ENCODE measurements at places on chromosomes 5 and 9.
A peak's percentile ranks its signal among the peaks of the same experiment; 100 is the strongest.

GRCh38 chr5:158857976-158858375, 241.7 kb downstream of the EBF1 start:
- no peak for DNase-seq

DNA sequence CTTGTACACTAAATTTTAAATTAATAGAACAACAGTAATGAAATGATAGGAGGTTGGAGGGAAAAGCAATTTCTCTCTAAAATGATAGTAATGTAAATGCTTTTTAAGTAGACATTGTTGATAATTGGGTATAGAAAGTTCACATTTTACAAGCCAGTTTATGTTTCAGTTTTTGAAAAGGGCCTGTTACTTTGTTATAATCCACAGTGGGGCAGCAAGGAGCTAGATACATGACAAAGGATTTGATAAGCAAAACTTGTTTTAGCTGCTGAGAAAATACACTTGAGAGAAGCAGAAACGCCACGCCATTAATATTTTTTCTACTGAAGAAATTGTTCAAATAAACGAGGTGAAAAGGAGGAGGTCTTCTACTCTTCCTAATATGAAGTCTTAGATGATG, 30.2 kb downstream of the SREK1 start:
- peak; percentile 5 for DNase-seq

DNA sequence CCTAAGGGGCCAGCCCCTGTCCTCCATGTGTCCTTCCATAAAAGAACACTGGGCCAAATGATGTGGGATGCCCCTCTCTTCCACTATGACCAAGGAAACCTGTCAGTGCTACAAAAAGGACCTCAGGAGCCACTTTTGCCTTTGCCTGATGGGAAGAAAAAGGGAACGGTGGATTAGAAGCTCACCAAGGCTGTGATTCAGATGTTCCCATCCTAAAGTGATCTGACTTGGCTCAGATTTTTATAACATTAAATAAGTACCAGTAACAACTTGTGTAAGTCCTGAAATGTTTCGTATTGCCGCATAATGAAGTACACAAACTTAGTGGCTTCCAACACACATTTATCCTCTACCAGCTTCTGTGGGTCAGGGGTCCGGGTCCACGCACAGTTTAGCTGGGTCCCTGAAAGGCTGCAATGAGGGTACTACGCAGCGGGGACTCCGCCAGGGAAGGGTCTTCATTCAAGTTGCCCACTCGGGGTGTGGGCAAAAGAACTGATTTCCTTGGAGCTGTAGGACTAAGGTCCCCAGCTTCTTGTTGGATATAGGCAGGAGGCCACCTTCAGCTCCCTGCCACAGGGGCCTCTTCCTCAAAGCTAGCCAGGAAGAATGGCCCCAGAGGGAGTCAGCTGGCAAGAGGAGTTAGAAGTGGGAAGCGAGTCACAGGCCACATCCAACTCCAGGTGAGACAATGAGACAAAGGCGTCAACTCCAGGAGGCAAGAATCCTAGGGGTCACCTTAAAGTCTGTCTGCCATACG, 60.4 kb downstream of the RAPGEF1 start:
- no peak for DNase-seq

DNA sequence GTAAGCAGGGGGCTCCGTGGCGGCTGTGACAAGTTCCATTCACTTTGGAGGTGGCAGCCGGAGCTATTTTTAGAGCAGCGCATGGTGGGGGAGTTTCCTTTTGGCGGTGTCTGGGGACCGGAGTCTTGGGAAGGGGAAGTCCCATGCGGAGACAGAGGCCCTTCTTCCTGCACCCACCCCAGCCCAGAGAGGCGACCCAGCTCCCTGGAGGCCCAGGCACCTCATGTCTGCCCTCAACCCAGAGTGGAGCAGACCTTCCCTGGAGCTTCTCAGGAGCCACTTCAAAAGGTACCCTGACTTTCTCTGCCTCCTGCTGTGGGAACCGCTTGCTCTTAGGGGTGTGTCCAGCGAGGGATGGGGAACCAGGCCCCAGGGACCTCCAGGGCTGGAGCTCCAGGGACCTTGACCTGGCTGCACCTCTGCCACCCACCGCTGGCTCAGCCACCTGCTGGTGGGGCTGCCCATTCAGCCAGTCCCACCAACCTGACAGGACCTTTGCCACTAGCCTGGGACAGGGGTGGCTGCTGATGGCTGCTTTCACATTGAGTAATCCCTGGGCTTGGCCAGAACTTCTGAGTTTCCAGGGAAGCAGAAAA, 34.1 kb downstream of the NEK6 start:
- DNase-seq: no peak

DNA sequence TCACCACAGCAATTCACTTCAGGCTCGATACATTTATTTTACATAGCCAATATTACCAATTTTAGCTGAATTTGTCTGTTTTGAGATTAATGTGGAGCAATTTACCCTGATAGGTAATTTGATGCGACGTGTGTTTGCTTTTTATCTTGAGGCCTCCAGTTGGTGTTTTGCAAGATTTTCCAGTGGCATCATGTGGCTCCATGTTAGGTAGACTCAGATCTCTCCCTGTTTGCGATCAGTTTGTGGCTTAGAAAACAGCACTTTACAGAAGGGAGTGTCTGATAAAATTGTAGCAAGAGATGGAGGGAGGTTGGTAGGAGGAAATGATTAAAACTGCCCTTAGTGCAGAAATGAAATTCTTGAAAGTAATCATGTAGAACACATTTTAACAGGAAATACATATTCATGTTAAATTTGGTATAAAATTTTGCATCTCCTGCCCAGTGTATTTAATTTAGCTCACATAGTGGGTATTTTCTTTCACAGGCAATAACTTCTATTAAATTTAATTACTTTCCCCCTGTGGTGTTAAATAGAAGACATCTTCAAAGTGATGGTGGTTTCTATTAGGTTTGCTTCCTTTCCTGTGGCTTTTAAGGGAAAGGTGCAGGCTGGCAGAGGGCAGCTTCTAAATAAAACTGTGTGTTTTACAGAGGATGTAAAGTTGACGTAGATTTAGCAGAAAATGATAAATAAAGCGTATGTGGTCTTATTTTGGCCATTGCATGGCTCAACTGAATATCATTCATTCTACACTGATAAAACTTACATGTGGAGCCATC, 135.8 kb downstream of the KDM4C start:
- no peak for DNase-seq

- DNase-seq: no peak
Measured at GRCh38 chr5:93850311-93850710, 108.9 kb upstream of the POU5F2 start.

- no peak for DNase-seq
Measured at GRCh38 chr5:137595396-137596079, 96.4 kb upstream of the SPOCK1 start.

GRCh38 chr5:170297589-170298462, at the start of gene LCP2:
LCP2 (minus strand) TSS chr5:170297777; CDS start chr5:170297611, 166 bp downstream.
- DNase-seq: no peak

- no peak for DNase-seq
Measured at GRCh38 chr5:179599973-179600372, 23.5 kb downstream of the HNRNPH1 start.

DNA sequence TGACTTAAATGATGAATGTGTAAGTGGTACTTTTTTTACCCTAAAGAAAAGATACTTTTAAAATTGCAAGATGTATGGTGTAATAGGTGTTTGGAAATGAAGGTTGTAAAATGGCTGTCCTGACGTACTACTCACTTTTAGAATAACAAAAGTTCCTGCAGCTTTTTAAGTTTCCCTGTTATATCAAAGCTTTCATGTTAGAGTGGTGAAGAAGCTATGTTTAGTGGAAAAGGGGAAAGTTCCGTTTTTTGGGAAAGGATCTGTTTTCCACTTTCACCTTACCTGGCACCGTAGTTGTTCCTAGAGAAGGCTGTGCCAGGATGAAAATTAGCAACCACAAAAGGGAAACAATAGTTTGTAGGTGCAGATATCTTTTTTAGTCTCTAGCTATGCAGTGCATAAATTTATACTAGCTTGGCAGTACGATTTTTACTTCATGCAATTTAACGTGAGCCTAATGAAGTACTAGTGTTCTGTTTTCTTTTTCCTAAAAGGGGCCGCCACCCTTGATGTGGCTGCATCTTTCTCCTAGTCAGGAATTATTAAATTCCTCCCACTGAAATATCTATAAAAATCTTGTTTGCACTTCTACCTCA, 1.3 kb downstream of the TNPO1 start:
- DNase-seq: no peak

DNA sequence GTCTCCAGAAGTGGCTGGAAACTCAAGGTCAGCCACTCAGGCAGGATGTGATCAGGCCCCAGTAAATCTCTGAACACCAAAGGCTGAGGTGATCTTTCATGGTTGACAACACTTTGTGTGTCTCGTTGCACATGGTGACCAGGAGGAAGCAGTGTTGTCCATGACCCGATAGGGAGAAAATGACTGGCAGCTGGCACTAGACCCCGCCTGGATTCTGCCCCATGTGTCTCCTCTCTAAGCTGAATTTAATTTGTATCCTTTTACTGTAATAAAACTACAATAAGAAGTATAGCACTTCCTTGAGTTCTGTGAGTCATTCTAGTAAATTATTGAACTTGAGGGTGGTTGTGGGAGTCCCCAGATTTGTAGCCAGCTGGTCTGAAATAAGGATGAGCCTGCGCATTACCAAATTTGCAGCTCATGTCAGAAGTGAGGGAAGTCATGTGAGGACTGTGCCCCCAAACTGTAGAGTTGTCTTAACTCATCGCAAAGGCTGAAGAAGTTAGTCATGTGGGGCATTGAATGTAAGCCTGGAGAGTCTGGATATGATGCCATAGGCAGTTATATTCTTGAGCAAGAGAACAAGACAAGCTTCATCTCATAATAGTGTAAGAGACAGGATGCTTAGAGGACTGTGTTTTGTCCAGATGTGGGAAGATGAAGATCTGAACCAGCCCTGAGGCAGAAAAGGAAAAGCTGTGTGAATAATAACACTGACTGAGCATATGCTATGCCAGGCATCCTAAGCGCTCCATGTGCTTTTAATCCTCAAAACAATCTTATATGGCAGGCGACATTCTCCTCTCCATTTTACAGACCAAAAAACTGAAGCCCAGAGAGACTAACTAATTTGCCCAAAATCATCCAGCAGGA, 55.9 kb downstream of the TMEM215 start:
- DNase-seq: no peak

DNA sequence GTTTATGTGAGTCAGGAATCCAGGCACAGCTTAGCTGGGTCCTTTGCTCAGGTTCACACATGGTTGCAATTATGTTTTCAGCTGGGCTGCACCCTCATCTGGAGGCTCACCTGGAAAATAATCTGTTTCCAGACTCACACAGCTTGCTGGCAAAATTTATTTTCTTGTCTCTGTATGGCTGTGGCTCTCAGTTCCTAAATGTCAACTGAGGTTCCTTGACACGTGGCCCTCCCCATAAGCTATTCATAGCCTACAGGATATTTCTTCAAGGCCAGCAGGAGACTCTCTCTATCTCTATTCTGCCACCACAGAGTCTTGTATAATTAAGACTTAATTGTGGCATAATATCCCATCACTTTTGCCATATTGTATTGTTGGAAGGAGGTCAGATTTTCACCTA, 732.0 kb downstream of the CDH18 start:
- DNase-seq: no peak

DNA sequence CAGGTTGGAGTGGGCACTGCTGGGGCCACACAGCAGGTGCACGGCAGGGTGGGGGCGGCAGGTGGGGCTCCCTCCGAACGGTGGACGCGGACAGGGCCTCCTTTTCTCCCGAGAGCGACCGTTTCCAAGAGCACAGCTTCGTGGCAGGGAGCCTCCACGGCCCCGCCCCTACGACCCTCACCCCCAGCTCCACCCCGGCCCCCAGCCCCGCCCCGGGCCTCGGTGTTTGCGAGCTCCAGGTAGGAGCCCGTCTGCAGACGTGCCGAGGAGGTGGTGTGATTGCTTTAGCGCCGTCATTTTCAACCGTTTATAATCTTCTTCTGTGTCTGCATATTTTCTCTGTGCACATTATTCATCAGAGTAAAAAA, 8.8 kb downstream of the GRIN1 start:
- no peak for DNase-seq

- no peak for DNase-seq
Measured at GRCh38 chr9:114941376-114941775, 11.0 kb upstream of the TNFSF8 start.

GRCh38 chr5:26193626-26194025, 844.8 kb downstream of the CDH9 start:
- no peak for DNase-seq

DNA sequence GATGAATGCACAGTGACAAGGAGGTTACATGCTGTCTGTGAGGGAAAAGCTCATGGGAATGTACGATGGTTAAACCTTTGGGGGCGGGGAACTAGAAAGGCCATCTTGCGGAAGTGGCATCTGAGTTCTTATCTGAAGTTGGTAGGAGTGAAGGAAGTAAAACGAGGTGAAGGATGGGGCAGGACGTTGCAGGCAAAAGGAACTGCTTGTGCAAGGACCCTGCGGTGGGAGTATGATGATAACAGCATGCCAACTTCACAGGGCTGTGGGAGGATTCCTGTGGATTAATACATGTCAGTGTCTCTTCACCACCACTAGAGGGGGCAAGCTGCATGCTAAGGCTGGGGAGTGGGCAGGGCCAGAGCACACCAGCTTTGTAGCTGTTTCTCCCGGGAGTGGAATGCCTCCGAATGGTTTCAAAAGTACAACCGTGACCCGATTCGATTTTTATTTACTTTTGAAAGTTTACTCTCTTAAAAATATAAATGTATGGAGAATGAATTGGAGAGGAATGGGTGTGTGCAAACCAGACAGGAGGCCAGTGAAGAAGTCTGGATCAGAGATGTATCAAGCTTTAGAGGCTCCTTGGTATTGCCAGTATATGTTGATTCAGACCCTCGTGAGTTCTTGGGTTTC, 62.5 kb downstream of the CYFIP2 start:
- peak; percentile 44 for DNase-seq
